ENCODE measurements at places on chromosomes 6 and 20.

GRCh38 chr6:20706238-20706938 lies 172.1 kb downstream of the CDKAL1 start:
- DNase-seq: no peak

GRCh38 chr6:133992992-133993680 lies 40.1 kb downstream of the TBPL1 start:
- no peak for DNase-seq

GRCh38 chr6:153625089-153625488 lies 414.0 kb upstream of the OPRM1 start:
- DNase-seq: no peak

DNA sequence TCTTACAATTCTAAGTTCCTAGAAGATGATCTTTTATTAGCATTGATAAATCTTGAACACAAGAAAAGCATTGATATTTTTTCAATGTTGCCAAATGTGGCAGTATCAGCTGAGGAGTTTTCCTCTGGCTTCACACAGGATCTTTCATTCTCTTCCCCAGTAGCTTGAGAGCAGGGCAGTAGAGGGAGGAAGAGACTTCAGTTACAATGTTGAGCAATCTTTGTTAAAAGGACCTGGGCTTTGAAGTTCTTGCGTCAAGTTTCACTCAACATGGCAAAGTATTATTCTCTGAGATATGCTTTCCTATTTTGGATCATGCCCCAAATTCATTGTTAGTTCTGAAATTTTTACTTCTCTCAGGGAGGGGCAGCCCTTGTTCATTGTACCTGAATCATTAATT lies 238.0 kb downstream of the COL12A1 start:
- no peak for DNase-seq

DNA sequence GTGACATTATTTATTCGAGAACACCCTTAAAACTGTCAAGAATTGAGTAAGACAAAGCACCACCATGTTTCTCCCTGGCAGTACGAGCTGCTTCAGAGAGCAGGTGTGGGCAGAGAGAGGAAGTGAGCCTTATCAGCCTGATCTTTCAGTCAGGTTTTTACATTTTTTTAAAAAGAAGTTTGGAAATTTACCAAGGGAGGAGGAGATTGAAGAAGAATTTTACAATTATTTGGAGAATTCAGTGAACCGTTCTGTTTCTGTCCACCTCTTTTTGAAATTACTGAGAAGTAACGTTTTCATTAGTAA lies 75.5 kb downstream of the ZDHHC14 start:
- DNase-seq: peak; percentile 60

DNA sequence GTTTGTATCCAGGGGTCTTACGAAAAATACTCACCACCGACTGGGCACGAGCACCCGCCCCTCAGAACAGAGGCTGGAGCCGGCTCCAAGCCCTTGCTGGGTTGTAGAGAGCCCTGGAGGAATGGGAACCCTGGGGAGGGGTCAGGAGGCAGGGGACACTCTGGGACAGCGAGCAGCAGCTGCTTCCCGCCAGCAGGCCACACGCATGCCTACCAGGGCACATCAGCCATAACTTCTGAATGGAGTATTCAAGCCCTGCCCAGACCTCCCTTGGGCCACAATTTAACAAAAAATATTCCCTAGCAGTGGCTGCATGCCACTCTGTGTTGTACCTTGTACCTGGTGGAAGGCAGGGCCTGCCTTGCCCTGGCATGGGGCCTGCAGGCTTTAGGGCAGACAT lies 31.6 kb upstream of the CD93 start:
- DNase-seq: no peak

- DNase-seq: no peak
Measured at GRCh38 chr6:87431263-87431662, 23.5 kb downstream of the CFAP206 start.

DNA sequence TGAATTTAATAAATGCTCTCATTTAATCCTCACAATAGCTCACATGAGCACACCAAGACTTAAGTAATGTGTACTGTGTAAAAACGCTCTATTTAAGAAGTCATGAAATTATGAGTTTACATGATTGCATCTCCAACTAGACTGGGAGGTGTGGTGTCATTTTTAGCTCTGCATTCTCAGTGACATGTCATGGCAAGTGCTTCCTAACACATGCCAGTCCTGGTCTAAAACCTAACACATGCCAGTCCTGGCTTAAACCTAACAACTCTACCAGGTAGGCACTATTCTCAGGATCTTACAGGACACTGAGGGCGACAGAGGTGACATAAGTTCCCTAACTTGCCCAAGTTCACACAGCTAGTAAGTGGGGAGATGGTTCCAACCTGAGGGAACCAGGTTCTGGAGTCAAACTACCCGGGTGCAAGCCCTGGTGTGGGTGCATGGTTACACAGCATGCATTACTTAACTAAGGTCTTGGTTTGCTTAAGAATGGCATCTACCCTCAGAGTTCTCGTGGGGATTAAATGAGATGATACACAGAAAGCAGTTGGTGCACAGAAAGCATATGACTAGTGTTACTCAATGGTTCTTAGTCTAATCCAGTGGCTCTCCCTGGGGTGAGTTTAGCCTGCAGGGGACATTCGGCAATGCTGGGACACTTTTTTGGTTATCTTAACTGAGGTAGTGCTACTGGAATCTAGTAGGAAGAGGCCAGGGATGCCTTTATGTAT lies 14.7 kb downstream of the CLDN20 start:
- DNase-seq: no peak

DNA sequence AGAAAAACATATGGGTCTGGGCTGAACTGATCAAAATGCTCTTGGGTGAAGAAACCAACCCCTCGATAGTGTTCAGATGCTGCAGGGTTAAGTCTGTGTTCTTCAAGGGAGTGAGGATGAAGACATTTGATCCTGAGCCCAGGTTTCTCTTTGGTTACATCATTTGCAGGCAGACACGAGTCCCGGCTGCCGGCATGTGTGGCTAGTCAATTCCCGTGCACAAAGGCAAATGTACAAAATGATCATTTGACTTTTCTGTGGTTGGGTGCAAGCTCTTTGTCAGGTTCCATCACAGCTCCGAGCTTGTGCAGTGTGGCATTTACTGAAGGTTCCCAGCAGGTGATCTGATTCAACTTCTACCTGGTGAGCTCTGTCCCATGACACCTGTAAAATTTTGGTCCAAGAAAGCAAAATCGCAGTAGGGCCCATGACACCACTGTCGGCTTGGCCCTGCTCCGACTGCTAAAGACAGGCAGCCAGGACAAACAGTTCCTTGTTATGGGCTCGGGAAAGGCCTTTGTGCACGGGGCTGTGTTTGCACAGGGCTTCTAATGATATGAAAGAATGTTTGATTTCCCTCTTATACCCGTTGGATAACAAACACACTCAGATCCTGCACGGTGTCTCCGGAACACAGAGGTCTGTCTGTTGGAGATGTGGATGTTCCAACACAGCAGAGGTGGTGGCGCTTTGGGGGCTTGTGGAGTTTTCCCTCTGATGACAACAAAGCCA lies 46.9 kb downstream of the GJA10 start:
- DNase-seq: no peak

GRCh38 chr6:99611148-99611547 lies 4.5 kb downstream of the PRDM13 start:
- no peak for DNase-seq

DNA sequence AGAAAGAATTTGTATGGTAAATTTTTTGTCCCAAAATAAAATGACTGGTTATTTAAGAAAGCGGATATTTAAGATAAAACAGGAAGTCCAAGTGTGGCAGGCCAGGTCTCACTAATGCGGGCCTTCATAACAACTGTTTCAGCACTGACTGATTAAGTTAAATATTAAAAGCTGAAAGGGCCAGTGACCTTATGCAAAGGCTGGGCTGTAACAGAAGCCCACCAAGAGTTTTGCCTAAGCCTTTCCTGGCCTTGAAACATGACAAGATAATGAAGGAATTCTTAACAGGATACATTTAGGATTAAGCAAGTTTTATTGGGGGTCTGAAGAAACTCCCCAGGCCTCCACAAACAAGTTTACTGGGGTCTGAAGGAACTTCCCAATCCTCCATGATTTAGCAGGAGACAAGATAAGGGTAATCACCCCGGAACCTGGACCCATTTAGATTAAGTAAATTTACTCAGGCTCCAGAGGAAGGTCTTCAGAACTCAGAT lies 36.3 kb downstream of the ZNF133 start:
- DNase-seq: no peak

GRCh38 chr20:52905241-52905994 lies 66.7 kb upstream of the TSHZ2 start:
- DNase-seq: no peak

- no peak for DNase-seq
Measured at GRCh38 chr6:106556368-106556960, 72.8 kb downstream of the RTN4IP1 start.

DNA sequence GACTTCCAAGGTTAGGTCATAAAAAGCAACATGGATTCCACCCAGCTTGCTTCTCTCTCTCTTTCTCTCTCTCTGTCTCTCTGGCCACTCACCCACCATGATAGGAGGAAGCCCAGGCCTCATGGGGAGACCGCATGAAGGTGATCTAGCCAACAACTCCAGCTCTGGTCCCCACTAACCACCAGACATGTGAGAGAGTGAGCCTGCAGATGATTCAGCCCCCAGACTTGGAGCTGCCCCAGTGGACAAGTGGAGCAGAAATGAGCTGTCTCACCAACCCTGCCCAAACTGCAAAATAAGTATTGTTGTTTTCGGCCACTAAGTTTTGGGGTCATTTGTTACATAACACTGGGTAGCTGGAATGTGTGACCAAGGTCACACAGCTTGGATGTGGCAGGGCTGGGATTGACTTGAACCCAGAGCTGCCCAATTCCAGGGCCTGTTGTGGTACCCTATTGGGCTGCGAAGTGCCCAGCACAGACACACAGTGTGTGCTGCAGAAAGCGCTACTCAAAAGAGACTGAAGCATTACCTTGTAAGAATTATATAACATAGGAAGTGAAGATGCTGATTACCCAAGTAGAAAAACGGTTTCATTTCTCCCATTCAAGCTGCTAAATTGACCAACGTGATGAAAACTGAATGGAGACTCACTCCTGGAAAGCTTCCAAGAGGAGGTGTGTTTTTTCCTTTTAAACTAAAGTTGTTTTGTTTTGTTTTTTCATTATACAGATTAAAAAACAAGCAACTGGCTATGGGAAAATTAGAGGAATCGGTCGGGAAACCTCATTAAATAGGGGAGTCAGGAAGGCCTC lies 9.1 kb upstream of the TLDC2 start:
- no peak for DNase-seq

DNA sequence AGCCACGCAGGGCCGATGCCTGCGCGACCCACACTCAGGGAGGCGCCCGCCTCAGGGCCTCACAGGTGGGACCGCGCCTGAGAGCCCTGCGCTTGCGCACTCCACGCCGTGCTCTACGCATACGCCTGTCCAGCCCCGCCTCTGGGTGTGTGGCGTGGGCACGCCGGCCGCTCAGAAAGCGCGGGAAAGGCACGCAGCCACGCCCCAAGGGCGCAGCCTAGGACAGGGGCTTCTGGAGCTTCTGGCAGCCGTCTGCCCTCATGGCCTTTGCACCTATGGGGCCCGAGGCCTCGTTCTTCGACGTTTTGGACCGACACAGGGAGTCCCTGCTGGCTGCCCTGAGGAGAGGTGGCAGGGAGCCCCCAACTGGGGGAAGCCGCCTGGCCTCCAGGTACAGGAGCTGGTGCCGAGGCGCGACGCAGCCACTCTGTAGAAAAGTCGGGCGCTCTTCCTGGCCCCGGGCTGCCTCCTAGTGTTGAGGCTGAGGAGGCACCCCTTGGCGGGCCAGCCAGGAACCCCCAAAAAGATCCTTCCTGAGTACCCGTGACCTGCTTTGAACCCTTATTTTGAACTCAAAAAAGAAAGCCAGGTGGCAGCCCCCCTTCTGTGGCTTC lies at the start of gene SPO11:
SPO11 (plus strand) TSS at position 196 of the 614 bp plus-strand sequence; CDS start at position 261, 65 bp downstream.
- DNase-seq: peak; percentile 39

DNA sequence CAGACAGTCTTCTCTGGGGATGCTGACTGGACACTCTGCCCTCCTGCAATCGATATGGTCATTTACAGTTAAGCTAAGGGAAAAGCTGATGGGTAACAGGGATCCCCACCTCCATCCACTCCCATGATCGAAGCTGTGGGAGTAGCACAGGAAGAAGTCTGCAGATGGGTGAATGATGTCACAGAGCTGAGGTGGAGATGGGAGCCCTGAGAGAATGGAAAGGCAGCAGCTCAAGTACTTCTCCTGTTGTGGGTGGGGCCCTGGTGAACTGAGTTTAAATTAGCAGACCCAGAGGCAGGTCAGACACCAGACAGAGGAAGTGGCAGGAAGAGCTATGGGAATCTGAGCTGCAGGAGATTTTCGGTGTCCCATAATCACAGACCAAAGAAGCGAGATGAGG lies 29.0 kb downstream of the HDGFL1 start:
- no peak for DNase-seq

GRCh38 chr6:122399348-122400120 lies at the start of gene HSF2:
Gene HSF2, plus strand, starts transcription at chr6:122399652. Its CDS starts 86 bp downstream, at chr6:122399738.
- DNase-seq: peak; percentile 92

DNA sequence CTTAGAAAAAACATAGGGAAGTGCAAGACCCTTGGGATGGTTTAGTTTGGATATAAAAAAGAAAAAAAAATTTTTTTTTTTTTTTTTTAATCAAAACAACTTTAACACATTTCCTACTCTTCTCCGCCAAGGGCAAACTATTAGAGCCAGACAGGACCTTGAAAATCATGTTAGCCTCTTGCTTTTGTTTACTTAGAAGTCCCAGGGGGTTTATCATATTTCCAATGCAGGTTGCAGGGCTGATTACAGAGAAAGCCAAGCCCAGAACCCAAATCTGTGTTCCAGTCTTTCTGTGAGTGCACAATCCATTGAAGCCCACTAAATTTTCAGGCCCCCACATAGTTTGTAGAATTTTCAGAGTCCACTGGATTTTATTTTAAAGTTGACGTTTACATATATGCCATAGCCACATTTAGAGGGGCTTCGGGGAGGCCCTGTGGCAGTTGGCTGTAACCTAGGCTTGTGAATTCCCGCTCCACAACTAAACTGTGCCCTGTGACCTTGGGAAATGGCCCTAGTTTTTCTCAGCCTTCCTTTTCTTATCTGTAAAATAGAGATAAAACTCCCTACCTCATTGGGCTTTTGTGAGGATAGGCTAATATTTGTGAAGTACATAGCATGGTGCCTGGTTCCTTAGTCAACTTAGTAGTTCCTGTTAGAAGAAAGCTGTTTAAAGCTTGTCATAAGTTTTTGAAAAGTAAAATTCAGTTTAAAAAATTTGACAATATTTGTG lies 55.7 kb downstream of the NCOA7 start:
- no peak for DNase-seq

DNA sequence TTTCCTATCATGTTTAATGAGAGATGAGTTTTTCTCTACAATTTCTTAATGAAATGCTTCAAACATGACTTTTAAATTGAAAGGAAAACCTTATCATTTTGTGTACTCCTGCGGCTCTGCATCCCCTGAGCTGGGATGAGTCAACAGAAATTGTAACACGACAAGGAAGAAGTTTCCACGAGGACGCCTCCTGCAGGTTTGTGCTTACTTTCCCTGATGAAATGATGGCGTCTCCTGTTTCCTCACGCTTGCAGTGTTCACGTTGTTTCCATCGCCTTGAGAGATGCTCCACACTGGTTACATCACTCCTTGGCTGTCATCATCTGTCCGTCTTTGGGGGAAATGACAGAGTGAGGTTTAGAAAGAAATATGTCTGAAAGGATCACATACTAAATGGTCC lies 233.7 kb upstream of the ZFP64 start:
- no peak for DNase-seq

GRCh38 chr6:10363911-10364310 lies 51.0 kb downstream of the TFAP2A start:
- no peak for DNase-seq

GRCh38 chr6:79842376-79843040 lies 104.8 kb downstream of the ELOVL4 start:
- DNase-seq: no peak

- DNase-seq: no peak
Measured at GRCh38 chr6:31547727-31548543, 527 bp downstream of the NFKBIL1 start.

GRCh38 chr20:36465109-36466080 lies 75.9 kb upstream of the MYL9 start:
- no peak for DNase-seq
